ENCODE measurements at places on chromosomes 1 and 21.
A peak's percentile ranks its signal among the peaks of the same experiment; 100 is the strongest.

- DNase-seq, result no peak
Observed at GRCh38 chr1:201062511-201063091, 39.1 kb upstream of the KIF21B start.

DNA sequence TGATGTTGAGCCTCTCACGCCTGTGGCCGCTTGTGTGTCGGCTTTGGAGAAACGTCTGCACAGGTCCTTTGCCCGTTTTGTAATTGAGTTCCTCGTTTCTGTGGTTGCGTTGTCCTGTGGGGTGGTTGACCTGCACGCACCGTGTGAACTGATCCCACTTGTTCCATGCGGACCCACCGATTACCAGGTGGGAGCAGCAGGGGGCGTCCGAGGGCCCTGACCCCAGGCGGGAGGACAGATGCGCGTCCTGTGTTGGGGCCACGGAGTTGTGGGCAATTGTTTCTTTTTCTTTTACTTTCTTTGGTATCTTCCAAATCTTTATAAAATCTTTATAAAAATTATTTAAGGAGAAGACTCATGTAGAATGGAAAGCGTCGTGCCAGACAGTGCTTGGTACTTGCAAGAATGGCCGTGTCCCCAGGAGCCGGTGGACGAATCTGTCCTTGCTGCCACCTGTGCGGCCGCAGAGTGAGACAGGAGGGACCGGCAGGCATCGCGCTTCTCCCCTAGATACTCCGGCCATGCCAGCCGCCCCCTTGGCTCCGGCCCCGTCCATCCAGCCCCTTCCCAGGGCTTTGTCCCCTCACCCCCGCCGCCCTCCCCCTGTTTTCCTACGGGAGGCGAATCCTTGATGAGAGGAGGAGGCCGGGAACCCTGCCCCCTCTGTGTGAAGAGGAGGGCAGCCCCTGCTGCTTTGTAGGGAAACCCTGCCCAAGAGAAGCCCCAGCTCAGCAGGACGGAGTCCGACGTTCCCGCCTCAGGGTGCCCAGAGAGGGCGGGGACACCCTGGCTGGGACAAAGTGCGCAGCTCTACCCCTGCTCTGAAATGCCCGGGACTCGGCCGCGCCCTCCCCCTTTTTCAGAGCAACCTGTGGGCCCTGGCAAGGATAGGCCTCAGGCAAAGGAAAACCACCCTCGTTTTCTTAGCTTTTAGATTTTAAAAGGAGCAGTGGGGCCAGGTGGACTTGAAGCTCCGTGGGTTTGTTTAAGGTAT, 41.7 kb downstream of the PRKCZ start:
- DNase-seq, result peak; percentile 71

DNA sequence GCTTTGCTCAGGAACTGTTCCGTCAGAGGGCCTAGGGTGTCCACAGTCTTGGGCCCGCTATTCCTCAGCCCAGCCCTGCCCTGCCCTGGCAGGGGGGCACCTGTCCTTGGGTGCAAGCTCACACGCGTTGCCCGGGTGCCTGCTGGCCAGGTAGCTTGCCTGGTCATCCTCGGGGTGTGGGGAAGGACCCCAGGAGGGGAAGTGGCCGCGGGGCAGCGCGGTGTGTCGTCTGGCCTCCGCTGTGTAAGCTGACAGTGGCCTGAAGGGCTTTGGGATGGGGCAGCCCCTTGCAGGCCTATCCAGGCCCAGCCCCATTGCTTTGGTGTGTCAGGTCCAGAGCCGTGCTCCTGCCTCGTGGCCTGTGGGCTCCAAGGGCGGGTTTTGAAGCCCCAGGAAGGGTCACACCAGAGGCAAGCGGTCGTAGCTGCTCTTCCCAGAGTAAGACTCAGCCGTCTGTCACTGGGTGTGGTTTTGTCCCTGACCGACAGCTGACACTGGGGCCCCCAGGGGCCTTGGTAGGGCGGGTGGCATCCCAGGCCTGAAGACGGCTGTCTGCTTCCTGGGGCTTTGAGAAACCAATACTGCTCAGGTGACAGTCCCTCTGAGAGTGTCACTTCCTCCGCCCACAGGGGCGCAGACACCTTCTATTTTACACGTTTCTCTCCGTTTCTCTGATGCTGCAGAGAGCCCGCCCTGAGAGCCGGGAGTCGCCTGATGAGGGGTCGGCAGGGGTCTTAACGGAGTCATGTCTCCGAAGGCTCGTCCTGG, 72.1 kb downstream of the SKI start:
- DNase-seq, result peak; percentile 87

GRCh38 chr21:33025489-33026442, at the start of gene OLIG2:
TSS of gene OLIG2 (plus strand) at chr21:33025935. CDS start at chr21:33026863, 928 bp downstream.
- DNase-seq, result peak; percentile 39

GRCh38 chr1:82464362-82465001, 663.7 kb downstream of the ADGRL2 start:
- DNase-seq, result no peak

- no peak for DNase-seq
Observed at GRCh38 chr1:8812081-8812480, 5.4 kb downstream of the RERE start.

- DNase-seq, result no peak
Observed at GRCh38 chr1:154178911-154179811, 12.7 kb downstream of the TPM3 start.

- DNase-seq, result peak; percentile 32
Observed at GRCh38 chr1:65264197-65264929, 45.0 kb upstream of the DNAJC6 start.

DNA sequence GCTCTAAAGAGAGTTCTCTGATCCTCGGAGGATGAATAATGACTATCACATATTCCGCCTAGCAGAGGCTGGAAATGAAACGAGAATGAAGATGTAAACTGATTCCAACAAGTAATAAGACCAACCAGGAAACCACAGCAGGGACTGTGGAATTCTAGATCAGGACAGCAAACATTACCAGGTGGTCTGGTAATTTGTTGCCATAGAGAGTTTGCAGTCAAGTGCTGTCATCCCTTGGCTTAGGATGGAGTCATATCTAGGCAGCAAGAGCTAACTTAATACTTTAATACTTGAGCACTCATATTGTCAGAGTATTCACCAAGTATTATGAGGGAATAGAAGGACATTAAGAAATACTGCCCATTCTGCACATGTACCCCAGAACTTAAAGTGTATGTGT, 45.1 kb upstream of the MUTYH start:
- DNase-seq, result no peak

GRCh38 chr1:178483251-178483957, 13.4 kb downstream of the CLEC20A start:
- no peak for DNase-seq

DNA sequence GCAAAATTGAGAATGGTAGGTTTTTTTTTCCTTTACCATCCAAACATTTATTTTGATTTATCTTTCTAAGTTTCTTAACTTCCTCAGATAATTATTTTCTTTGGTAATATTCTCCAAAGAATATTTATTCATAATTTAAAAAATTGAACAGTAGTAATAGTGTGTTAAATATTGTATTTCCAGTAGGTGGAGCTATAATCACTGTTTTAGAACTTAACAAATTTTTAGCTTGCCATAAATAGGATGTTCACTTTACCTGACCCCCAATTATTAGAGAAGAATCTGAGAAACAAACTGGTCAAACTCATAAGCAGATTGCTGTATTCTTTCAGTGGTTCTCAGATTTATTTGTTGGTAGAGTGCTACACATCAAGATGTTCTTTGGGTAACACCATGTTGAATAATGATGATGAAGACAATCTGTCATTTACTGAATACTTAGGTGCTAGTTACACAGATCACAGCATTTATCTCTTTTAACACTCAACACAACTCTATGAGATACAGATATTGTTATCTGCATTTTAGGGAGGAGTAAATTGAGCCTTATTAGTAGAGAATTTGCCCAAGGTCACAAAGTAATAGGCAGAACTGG, 82.4 kb upstream of the GPR88 start:
- DNase-seq, result no peak

- DNase-seq, result no peak
Observed at GRCh38 chr1:233707880-233708815, 94.2 kb downstream of the KCNK1 start.

GRCh38 chr1:95554408-95554807, 320.4 kb downstream of the RWDD3 start:
- no peak for DNase-seq

DNA sequence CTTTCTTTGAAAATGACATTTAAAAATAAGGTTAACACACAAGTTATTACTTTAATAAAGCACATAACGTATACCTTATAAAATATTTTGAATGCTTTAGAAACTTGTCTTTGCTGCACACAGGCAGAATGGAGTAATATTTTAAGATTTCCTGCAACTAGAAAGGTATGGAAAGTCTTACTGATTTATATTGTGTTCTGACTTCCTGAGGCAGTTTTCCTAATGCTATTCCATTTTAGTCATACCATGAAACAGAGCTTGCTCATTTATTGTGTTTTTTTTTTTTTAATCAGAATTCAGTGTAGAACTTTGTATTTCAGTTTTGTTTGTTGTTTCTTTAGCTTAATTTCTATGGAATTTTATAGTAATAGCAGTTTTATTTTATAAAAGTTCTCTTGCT, 60.9 kb upstream of the S1PR1 start:
- no peak for DNase-seq

DNA sequence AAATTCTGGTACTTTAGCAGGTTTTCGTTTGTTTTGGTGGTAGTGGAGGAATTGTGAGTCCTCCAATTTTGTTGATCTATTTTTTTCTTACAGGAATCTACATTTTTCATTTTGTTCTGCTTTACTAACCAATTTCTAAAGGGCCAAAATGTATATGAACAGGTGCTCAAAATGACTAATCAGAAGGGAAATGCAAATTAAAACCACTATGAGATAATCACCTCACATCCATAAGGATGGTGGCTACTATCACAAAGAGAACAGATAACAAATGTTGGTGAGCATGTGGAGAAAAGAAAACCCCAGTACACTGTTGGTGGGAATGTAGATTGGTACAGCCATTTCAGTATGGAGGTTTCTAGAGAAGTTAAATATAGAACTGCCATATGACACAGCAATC, 134.2 kb downstream of the LMO4 start:
- no peak for DNase-seq

DNA sequence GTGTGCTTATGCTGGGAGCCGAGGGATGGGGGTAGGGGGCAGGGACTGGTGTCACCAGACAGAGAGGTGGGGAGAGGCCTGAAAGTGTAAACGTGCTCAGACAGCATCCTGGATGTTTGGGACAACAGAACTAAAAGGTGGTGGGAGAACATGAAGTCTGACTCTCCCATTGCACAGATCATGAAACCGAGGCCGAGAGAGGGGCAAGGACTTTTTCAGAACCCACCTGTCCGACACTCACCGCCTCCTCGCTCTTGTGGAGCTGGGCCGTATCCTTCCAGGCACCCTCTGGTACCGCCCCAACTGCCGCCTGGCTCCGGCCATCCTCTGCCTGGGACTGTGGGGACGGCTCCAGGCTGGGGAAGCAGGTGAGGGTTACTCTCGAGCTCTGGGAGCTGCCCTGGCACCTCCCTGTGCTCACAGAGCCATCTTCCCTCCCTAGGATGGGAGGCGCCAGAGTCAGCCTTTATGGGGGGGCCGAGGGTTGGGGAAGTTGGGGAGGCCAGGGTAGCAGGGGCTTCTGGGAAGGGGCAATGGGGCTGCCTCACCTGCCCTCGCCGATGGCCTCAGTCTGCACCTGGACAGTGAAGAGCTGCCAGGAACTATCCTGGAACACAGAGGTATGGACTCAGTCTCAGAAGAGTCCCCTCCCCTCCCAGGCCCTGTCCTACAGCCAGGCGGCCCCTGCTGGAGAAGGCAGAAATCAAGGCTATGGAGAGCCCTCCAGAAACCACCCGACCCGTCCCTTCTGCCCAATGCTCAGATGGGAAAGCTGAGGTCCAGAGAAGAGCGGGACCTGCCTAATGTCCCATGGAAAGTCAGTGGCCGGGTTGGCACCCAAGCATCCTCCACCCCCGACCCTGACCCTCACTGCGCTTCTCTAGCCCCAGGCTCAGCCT, 7.0 kb downstream of the ATP13A2 start:
- no peak for DNase-seq

DNA sequence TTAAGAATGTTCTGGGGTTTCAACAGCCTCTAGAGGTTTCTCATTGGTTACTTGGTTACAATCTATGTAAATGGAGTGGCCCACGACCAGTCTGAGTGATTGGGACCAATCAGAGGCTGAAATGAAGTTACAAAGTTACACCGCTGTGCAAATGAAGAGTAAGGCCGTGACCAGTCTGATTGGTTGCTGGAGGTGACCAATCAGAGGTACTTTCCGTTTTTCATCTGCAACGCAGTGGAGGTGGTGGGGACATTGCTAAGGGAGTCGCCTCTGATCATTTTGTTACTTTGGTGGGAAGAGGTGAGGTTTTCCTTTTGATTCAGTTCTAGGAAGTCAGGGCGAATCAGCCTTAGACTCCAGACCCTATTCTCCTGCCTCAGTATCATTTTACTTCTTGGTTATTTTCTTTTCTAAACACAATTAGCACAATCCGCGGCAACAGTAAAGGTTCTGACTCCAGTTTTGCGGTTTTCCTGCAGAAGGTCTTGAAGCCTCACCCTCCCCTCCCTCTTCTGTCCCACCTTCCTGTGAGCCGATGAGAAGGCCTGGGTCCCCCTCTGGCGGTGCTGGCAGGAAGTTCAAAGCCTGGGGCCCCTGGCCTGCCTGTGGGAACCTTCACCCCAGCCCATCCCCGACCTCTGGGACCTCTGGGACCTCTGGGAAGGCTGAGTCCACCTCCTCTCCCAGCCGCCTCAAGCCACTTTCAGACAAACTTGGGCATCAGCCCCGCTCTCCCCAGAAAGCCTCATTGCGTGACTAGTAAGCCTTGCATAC, 38.7 kb upstream of the TTC34 start:
- peak; percentile 75 for DNase-seq

DNA sequence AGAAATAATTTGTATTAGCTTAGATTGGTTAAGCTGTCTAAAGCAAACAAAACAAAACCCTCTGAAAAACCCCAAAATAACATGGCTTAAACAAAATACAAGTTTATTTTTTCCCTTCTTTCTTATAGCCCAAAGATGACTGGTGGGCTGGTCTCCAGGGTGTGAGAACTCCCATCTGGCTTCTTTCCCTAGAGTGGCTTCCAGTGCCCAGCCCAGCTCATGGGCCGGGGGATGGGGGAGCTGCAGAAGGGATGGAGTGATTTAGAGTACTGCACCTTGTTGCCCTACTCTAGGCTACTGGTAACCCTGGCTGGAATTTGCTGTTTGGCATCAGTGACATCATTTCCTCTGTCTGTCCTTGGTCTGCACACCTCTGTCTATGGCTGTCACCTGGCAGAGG, 223.0 kb downstream of the PBX1 start:
- DNase-seq, result no peak

GRCh38 chr1:107548276-107548675, 407.4 kb downstream of the NTNG1 start:
- no peak for DNase-seq

DNA sequence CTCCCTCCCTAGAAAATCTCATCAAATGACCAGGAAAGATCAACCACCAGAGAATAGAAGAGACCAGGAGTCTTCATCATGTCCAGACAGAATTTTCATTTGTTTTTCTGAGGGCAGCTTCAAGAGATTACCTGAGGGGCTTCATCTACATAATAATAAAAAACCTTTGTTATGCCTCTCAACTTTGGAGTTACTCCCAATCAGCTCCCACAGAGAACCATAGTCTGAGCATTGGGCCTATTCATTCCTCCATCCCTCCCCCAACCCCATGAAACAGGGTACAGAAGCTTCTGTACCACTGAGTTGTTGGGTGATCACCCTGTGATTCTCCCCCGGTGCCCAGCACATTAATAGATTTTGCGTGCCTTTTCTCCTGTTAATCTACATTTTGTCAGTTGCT, 53.3 kb upstream of the PRRC2C start:
- DNase-seq, result no peak

GRCh38 chr1:29921741-29922140, 685.4 kb downstream of the PTPRU start:
- no peak for DNase-seq

- no peak for DNase-seq
Observed at GRCh38 chr21:15768045-15768601, 38.3 kb downstream of the USP25 start.

All from activated T-cell treated with anti-CD3 and anti-CD28 coated beads, Interleukin-2, amount 50 U/mL, for 48 hours (primary cell).